NCI-H2081 treated with DMSO at 0.1 percent for 48 hours (cell line): ENCODE measurements at places on chromosomes 5 and 9.

- no peak for DNase-seq
Observed at GRCh38 chr5:98004463-98004862, 769.0 kb upstream of the RGMB start.

DNA sequence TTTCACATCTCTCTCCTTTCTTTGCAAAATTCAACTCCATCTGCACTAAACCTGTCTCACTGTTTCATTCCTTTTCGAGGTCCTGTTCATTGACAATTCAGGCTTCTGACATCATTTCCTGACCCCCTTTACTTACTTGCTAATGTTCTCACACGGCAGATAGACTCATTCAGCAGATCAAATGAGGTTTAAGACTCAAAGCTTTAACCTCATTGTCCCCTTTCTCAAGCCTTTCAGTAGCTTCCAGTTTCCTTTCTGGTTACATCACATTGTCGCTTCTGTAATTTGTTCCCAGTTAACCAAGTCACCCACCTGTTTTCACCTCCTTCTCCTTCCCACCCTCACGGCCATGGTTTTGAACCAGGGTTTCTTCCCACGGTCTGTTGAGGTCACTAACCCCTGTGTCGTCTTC lies 143.4 kb upstream of the OTULINL start:
- no peak for DNase-seq

- no peak for DNase-seq
Observed at GRCh38 chr5:131538177-131538593, 96.8 kb downstream of the RAPGEF6 start.

- no peak for DNase-seq
Observed at GRCh38 chr9:84874596-84874995, 205.1 kb downstream of the NTRK2 start.

DNA sequence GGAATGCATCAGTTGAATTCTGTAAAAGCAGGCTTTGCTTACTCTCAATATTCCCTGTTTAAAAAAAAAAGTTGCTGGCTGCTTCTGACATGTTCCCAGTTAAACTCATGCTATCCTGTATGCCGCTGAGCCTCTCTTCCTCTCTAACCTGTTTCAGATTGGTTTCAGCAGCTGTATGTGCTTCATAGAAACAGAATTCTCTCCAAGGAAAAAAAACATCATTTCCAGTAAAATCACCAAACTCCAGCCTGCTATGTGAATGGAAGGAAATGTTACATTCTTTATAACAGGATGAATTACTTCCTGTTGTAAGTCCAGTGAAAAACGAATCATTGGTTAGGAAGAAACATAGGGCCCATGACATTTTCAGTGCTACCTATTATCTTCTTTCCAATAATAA lies 25.7 kb upstream of the KCNV2 start:
- no peak for DNase-seq

DNA sequence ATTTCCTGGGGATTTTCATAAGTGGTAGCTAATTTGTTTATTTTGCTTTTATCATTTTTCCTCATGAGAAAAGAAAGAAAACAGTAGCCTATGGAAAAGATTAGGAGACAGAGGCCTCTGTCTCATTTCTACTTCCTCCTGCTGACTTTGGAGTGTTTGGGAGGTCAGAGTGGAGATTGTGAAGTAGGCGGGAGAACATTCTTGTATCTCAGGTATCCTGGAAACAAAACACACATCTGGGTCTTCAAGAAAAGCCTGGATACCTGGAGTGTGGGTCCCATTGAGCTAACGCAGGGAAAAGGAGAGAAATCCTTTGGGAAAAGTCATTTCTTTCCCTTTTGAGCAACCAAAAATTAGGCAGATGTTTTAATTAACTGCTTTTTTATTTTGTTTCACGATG lies 161.5 kb upstream of the DMAC1 start:
- DNase-seq, result no peak
